ENCODE measurements at places on chromosomes 7 and 10. TPM values are rescaled to one million over a fixed set of nuclear protein-coding genes. Genes with fewer than 3 reads are reported as not detected.

DNA sequence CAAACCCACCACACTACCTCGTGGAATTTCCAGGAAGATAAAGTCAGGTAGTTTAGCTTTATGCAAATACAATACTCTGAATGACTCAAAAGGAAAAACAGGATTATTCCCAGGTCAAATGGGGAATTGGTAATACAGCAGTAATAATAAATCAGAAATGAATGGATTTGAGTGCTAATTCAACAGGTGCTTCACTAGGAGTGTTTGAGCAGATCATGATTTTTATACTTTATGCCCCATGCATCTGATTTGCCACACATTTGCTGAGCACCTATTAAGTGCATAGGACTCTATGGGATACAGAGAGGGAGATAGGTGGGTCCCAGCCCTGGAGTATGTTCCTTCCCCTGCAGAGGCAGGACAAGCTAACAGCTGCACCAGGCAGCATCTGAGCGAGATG lies 381.4 kb upstream of the PODXL start:
- no peak for DNase-seq

DNA sequence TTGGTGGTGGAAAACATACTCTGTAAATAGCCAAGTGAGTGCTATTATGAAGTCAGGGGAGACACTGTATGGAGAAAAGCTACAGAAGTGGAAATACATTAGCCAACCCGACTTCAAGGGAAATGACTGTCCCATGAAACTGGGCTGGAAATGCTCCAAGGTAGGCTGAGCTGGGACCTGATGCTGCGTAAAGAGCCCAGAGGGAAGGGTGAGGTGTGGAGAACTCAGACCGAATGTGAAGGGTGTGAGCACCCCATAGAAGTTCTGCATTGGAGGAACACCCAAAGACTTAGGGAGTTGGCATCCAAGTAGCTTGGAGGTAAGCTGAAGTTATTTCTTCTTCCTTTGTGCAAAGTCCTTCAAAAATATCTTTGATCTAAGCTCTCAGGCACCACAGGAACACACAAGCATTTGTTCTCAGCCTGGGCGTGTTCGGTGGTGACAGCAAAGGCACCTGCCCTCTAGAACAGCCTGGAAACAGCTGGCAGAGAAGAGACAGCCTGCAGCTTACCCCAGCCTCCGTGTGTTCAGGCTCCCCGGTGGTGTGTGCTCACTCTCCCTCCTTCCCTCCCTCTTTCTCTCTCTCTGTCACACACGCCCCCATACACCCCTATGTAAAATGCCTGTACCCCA lies 19.1 kb upstream of the GJD4 start:
- DNase-seq = no peak

Gene NKX2-3
- total RNA-seq = not detected

DNA sequence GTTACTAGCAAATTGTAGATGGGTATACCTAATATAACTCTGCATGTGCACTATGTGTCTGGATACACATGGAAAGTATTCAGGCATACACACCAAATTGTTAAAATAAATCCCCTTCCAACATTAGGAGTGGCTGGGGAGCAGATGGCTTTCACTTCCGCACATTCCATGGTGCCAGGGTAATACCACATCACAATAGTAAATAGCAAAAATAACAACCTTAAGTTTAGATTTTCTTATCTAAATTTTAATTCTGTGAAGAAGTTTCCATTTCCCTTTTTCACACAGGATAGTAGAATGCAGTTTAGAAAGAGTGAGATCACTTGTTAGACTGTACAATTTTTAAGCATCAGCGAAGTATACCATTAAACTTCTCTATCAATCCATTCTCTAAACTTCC lies 5.8 kb upstream of the ALOX5 start:
- no peak for DNase-seq

GRCh38 chr7:157403646-157404401 lies 67.0 kb downstream of the DNAJB6 start:
- DNase-seq = no peak

DNA sequence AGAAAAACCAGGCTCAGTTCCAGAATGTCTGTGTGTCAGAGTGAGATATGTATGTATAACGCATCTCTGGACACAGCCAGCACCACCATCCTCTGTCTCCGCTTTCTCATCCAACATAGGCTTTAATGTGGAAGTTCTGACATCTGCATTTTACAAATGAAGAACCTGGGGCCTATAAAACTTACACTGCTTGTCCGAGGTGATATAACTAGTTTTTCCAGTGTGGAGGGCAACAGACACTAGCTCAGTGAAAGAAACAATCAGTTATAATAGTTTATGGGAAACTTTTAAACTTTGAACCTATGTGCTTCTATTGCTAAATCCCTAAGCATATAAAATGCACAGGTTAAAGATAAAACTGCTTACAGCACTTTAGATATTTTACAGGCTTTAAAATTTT lies 208.7 kb downstream of the CRPPA start:
- no peak for DNase-seq

Gene CFAP46
- total RNA-seq = 3.7 TPM

DNA sequence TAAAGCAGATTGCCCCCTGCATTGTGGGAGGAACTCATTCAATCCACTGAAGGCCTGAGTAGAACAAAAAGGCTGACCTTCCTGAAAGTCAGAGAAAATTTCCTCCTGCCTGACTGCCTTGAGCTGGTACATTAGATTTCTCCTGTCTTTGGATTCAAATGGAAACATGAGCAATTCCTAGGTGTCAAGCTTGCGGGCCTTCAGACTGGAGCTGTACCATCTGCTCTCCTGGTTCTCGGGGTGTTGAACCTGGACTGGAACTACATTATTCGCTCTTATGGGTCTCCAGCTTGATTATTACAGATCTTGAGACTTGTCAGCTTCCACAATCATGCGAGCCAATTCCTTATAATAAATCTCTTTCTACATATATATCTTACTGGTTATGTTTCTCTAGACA lies 173.6 kb upstream of the STEAP4 start:
- DNase-seq = no peak

- no peak for DNase-seq
Observed at GRCh38 chr7:116122972-116123595, 87.3 kb upstream of the TES start.

DNA sequence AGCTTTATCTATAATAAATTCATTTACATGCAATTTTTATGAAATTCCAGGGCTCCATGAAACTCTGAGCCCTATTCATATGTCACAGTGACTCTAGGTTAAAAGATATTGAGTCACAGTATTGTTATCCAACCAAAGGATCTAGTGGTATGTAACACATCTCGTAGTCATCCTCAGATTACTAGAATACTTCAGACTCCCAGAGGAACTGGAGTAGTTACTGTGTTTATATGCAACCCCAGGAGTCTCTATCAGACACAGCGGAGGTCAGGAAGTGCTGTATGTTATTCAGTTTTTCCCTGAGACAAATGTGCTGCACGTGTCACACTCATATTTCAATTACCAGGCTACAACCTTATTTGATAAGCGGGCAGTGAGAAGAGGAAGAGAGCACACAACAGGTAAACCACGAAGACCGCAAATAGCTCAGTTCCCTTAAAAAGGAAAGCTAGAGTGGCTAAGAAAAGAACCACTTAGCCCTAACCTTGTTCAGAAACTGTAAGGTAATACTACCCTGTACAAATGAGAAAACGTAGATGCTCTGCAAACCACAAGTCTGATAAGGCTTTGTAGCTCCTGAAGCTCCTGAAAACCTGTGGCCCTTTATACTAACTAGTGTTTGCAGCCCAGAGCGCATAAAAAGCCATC lies 114.0 kb upstream of the CNTNAP2 start:
- DNase-seq = no peak

DNA sequence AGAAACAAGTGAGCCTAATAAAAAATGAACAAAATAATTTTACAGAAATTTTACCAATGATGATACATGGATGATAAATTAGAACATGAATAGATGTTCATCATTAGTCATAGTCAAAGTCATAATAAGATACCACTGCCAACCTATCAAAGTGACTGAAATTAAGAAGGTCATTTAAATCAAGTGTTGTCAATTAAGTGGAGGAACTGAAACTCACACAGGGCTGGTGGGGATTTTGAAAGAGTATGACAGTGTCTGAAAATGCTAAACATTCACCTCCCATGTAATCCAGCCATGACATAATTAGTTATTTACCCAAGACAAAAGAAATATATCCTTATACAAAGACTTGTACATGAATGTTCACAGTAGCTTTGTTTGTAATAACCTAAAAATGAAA lies 57.1 kb upstream of the DYNC1I1 start:
- DNase-seq = no peak

Gene ANKRD30A
- not detected for total RNA-seq

Gene PNLIPRP2
- total RNA-seq = not detected

- no peak for DNase-seq
Observed at GRCh38 chr10:100750291-100751210, 5.2 kb downstream of the PAX2 start.

- DNase-seq = no peak
Observed at GRCh38 chr7:77457779-77458178, 41.6 kb upstream of the GSAP start.

Gene ACTR1A
- 71.9 TPM for total RNA-seq

- no peak for DNase-seq
Observed at GRCh38 chr7:91351374-91351773, 87.1 kb downstream of the FZD1 start.

Gene SMARCD3
- not detected for total RNA-seq

Gene C10orf95
- 0.51 TPM for total RNA-seq

- no peak for DNase-seq
Observed at GRCh38 chr10:116712519-116712918, 29.8 kb downstream of the HSPA12A start.

- DNase-seq = no peak
Observed at GRCh38 chr10:91422915-91423314, 12.8 kb downstream of the HECTD2 start.

GRCh38 chr10:128996092-128996491 lies 470.9 kb upstream of the MGMT start:
- DNase-seq = no peak

Gene HOXA3
- not detected for total RNA-seq

GRCh38 chr7:88269586-88269985 lies 37.1 kb downstream of the STEAP4 start:
- no peak for DNase-seq

- DNase-seq = no peak
Observed at GRCh38 chr10:81136261-81136660, 598.6 kb downstream of the SH2D4B start.

GRCh38 chr10:17479822-17480221 lies 25.4 kb upstream of the ST8SIA6 start:
- DNase-seq = no peak

GRCh38 chr10:95246582-95247051 lies 44.2 kb downstream of the PDLIM1 start:
- DNase-seq = peak; percentile 59

DNA sequence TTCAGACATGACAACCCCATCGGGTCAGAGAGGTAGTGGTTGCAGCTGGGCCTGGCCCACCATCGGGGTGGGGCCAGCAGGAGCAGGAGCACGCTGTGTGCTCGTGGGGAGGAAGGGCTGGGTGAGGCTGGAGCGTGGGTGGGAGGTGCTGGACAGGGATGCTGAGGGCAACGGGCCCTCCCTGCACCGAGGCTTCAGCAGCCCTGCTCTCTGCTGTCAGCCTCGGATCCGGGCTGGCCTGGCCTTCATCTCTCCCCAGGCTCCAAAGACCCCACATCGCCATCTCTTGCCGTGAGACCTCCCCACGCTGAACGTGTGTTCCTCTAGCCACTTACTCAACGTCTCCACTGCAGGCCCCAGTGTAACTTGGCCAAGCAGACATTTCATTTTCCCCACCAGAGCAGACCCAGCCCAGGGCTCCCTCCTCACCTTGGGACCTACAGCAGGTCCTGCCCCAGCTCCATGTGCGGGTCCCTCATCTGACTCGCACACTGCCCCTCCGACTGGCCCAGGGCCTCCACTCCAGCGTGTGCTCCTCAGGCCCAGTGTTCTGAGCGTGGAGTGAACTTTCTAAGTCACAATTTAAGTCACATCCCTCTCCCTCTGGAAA lies 462.4 kb downstream of the DNAJB6 start:
- DNase-seq = no peak

DNA sequence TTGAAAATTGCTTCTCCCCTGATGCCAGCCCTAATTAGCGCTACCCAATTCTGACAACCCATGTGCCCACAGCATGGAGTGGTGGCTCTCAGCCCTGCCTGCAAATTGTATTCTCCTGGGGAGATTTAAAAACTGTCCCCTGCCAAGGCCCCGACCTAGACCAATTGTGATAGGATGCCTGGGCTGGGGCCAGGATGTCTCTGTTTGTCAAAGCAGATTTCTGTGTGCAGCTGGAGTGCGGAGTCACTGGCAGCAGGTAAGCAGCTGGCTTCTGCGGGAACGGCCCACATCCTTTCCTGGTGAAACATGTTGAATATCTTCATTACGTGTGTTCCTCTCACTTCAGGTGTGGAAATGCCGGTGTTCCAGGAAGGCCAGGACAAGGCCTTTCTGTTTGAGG lies 238.6 kb downstream of the WDR37 start:
- DNase-seq = no peak

- no peak for DNase-seq
Observed at GRCh38 chr10:30536578-30536977, 93.0 kb downstream of the LYZL2 start.

Gene FRMD4A
- total RNA-seq = 0.44 TPM

- DNase-seq = no peak
Observed at GRCh38 chr10:31920538-31920937, 8.1 kb downstream of the ARHGAP12 start.

GRCh38 chr10:43461950-43462349 lies 25.0 kb downstream of the ZNF487 start:
- DNase-seq = no peak

DNA sequence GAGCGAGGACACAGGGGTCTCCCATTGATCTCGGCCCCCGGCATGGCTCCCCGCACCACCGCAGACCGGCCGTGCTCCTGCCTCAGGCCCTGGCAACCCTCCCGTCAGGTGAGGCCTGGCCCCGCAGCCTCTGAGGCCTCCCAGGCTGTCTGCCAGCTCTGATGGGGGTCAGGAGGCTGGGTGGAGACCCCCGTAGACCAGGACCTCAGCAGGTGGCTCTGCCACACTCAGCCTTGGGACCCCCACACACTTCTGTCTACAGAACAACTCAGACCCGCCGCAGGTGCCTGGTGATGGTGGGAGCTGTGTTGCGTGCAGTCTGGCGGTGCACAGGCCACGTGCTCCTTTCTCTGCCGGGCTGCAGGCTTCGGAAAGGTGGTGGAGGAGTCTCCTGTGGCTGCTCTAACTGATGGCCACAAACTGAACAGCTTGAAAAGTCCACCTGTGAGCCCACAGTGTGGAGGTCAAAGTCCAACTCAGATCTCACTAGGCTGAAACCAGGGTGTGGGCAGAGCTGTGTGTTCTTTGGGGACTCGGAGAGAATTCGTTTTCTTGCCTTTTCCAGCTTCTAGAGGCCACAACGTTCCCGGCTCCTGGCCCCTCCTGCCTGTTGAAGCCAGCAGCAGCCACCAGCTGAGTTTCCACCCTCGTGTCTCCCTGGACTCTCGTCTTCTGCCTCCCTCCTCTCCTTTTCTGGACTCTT lies 62.5 kb downstream of the PWWP2B start:
- DNase-seq = no peak

Gene TUBAL3
- total RNA-seq = not detected

Gene NPY4R
- not detected for total RNA-seq

Gene ASAH2
- total RNA-seq = 1.8 TPM

- DNase-seq = no peak
Observed at GRCh38 chr7:131653418-131654248, 97.2 kb upstream of the PODXL start.

- no peak for DNase-seq
Observed at GRCh38 chr10:117621795-117622420, 79.4 kb downstream of the EMX2 start.

All from activated B cell treated with CpG ODN at 0.5 μM for 24 hours (primary cell).